Hypothalamus (tissue), 51 donors: ENCODE measurements at places on chromosomes 13 and 19.

- no peak for DNase-seq
Measured at GRCh38 chr13:85170372-85170771, 628.8 kb downstream of the SLITRK6 start.

GRCh38 chr19:54325194-54325621 lies 12.2 kb upstream of the LILRA5 start:
- DNase-seq: no peak

GRCh38 chr13:73598020-73598712 lies 536.0 kb downstream of the KLF12 start:
- DNase-seq: no peak

GRCh38 chr13:33401238-33401637 lies 115.7 kb upstream of the STARD13 start:
- DNase-seq: no peak

DNA sequence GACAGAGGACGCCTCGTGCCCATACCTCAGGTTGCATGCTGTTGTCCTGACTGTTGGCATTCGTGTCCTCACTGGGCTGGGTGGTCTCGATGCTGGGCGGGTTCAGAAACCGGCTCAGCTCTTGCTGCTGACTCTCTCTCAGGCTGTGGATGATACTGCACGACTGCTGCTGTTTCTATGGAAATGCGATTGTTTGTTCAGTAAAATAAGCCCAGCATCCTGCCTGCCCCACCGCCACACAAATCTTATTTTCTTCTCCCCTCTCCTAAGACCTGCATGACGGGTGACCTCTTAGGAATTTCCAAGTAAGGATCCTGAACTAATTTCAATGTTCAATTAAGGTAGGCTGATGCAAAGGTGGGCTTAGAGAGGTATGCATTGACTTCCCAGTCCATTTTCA lies 356.5 kb downstream of the NALCN start:
- DNase-seq: no peak

DNA sequence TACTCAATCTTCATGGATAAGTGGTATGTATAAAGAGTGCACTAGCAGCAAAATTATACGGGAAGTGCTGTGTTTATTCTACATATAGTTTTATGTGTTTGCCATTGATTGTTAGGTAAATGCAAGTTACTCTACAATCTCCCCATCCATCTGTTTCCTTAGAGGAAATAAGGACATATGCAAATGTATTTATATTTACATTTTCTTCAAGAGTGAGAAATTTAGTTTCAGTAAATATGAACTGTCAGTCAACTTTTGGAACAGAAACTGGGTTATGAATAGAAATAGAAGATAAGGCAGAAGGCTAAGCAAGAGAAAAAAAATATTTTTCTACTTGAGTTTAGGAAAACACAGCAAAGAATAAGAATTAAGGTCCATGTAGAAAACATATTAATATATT lies 176.1 kb upstream of the KLHL1 start:
- DNase-seq: no peak

DNA sequence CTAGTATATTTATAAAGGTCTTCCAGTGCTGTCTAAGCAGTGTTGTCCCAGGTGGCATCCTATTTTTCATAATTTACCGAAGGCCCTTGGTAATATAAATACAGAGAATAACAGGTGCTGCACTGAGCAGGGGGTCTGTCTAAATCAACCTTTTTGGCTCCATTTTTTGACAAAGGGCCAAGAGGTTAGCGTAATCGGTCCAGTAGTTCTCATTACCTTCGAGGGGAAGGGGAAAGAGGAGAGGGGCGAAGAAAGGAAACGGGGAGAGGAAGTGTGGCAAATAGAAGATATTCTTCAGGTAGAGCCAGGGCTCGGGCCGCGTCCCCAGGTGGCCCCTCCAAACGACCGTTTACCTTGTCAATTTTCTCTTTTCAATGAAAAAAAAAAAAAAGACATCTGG lies 749 bp upstream of the PAN3 start:
- no peak for DNase-seq

DNA sequence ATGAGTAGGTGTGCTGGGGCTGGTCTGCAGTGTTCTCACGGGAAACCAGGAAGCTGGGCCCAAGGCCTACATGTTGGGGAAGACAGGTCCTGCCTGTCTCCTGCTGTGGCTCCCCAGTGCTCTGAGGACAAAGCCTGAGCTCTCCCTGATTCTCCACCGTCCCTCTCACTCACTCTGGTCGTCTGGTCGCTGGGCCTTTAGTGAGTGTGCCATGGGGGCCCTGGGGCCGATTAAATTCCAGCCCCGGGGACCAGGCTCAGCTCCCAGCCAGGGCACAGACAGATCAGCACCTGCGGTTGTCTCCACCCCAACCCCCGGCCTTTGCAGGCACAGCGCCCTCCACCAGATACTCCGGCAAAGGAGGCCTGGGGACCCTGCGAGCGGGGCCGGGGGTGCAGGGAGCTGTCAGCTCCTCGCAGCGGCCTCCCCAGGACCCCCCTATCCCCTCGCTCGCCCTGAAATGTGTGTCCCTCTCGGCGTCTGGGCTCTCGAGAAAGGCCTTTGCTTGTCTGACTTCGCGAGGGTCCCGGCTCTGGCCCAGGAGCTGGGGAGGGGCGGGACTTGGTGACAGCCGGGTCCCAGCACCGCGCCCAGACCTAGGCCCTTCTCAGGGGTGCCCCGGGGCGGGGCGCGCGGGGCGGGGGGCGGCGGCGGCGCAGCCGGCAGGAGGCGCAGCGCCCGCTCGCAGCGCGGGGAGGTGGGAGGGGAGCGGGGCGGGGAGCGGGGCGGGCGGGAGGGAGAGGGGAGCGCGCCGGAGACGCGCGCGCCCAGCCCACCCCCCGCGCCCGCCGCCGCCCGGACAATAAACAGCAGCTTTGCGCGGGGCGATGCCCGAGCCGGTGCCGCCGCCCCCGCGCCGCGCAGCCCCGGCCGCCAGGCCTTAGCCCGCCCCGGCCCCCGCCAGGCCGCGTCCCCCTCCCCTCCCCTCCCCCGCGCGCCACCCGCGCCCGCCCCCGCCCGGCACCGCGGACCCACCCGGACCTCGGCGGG lies at the start of gene PALM:
Gene PALM (plus strand): TSS at position 782 of the 990 bp plus-strand sequence. CDS start 212 bp downstream, outside the sequence.
- DNase-seq: no peak

GRCh38 chr19:5603626-5604025 lies 18.9 kb downstream of the SAFB2 start:
- no peak for DNase-seq

- no peak for DNase-seq
Measured at GRCh38 chr13:40613192-40613818, 53.1 kb downstream of the FOXO1 start.

GRCh38 chr19:42092350-42092749 lies 16.4 kb downstream of the ZNF574 start:
- DNase-seq: no peak

- DNase-seq: no peak
Measured at GRCh38 chr19:50433201-50434180, 799 bp downstream of the MYBPC2 start.

- DNase-seq: no peak
Measured at GRCh38 chr19:10639836-10640235, 14.3 kb upstream of the ILF3 start.

- no peak for DNase-seq
Measured at GRCh38 chr13:26445092-26445491, 112.4 kb upstream of the WASF3 start.

DNA sequence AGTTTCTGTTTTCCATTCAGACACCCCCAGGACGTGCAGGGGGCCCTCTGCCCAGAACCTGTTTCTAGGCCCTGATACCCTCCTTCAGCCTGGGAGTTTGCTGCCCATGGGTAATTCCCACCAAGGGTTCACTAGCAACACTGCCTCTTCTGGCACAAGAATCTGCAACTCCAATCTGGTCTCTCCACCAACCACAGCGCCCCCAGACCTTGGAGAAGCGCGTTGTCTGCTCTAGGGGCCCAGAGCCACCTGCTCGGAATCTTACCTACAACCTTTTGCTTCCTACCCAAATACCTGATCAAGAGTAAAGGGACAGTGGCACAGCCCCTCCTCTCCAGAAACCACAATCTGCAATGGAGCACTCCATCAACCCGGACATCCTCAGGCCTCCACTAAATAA lies 763 bp downstream of the ZNF180 start:
- no peak for DNase-seq

GRCh38 chr13:30690282-30691188 lies 44.8 kb upstream of the ALOX5AP start:
- no peak for DNase-seq

GRCh38 chr19:40806423-40807146 lies 7.6 kb downstream of the EGLN2 start:
- peak; percentile 58 for DNase-seq

DNA sequence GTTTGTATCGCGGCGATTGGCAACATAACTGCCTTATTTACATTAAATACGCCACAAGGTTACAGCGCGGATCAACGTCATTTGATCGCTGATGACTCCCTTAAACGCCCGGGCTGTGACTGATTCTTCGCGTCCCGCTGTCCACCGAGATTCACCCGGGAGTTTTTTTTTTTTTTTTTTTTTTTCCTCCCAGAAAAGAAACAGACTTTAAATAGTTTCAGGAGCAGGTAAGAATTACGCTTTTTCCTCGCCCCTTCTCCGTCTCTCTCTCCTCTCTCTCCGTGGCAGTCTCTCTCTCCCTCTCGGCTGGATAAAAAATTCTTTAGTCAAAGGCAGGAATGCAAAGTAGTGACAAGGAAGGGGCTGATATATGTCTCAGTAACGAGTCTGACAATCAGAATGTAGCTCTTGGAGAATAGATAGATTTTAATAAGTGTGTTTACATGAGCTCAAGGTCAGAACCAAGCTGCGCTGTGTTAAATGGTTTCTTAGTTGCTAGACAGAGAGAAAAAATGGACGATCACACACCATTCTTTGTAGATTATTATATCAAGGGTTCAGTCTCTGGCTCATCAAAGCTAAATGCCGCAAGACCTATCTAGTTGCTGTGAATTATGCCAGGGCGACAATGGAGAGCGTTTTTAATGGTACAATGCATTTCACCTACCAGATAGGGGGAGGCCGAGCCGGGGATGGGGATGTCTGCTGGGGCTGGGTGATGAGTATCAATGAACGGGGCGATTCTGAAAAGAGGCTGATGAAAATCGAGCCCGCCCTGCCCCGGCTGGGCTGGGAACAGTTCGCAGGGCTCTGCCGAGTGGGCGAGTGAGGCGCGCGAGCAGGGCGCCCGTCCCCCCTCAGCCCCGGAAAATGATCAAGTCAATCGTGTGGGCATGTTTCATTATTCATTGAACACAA lies 147.2 kb upstream of the ZNF536 start:
- DNase-seq: no peak

DNA sequence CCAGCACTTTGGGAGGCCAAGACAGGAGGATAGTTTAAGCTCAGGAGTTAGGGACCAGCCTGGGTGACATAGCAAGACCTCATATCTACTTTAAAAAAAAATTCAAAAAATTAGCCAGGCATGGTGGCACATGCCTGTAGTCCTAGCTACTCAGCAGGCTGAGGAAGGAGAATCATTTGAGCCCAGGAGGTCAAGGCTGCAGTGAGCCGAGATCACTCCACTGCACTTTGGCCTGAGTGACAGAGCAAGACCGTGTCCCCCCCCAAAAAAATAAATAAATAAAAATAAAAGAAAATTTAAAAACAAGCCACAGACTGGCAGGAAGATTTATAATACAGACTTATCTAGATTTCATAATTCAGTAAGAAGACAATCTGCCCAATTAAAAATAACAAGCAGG lies 14.8 kb downstream of the PSPC1 start:
- DNase-seq: no peak

- DNase-seq: no peak
Measured at GRCh38 chr13:114124431-114124830, 8.0 kb downstream of the RASA3 start.

- DNase-seq: peak; percentile 46
Measured at GRCh38 chr13:75635828-75636435, at the start of gene LMO7. Gene LMO7 (plus strand): TSS chr13:75636330. CDS start chr13:75636658, 328 bp downstream.

DNA sequence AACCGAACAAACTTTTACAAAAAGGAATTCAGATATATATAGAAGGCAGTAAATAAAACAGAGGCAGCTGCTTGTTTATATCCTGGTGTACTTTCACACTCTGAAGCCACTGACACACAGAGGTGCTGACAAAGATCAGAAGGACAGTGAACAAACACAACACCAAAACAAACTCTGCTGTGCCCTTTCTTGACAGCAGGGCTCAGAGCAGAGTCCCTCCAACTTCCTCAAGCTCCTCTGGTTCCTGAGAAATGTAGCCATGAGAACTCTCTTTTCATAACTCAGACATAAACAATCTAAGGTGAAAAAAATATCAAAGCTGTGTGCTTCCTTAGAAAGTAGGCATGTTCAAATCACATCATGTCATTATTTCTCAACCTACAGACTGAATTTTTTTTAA lies 1052.8 kb upstream of the SPRY2 start:
- no peak for DNase-seq

- no peak for DNase-seq
Measured at GRCh38 chr13:71758828-71759227, 108.2 kb downstream of the DACH1 start.

DNA sequence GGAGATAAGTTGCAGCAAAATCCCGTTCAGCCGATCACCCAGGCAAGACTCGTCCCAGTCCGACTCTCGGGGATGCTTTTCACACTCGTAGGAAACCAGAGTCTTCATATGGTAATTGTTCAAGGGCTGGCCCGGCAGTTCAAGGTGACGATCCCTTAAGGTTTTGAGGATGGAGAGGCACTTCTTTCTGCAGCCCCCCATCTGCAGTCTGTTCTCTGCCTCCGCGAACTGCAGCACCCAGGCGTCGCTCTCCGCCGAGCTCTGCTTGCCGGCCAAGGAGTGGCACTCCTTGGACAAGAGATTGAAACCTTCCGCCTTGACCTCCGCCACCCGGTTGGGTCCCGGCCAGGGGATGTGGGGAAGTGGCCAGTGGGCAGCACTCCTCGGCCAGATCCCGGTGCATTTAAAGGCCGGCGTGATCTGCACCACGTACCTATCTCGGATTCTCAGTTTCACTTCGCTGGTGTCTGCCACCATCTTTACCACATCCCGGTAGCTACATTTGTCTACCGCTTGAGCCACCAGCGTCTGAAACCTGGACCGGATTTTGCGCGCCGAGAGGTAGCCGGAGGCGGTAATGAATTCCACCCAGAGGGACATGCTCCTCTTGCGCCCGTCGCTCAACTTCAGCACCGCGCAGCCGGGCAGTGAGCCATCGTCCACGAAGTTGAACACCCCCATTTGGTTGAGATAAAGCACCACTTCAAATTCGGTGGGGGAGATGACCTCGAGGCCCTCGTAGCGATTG lies 1.1 kb downstream of the MAB21L1 start:
- no peak for DNase-seq

GRCh38 chr13:99302637-99303505 lies 4.3 kb downstream of the GPR183 start:
- DNase-seq: no peak
